SW480 (cell line): ENCODE measurements at places on chromosomes 12 and 14.

GRCh38 chr12:1917172-1918070, 1.0 kb downstream of the CACNA2D4 start:
- DNase-seq = no peak

- DNase-seq = peak; percentile 53
These were observed 693 bp downstream of the MAP3K9 start for GRCh38 chr14:70808416-70809224.

- DNase-seq = no peak
These were observed 36.5 kb downstream of the WBP11 start for GRCh38 chr12:14766649-14767215.

GRCh38 chr14:87567618-87568295, 425.2 kb downstream of the GALC start:
- no peak for DNase-seq

DNA sequence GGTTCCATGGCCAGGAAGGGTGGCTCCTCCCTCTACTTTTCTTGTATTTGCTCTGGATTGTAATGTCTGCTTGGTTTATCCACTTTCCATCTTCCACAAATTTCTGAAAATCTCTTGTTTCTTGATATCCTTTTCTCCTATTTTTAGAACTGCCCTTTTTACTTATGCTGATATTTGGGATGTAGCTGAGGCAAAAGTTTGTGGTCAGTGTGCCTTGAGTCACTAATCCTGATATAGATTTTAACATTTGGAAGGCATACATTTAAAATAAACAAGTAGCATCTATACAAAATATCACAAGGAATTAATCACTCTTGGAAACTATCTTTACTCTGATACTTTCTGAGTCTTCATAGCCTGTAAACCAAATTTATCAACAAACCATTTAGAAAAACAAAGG, 11.0 kb downstream of the GRIP1 start:
- no peak for DNase-seq

DNA sequence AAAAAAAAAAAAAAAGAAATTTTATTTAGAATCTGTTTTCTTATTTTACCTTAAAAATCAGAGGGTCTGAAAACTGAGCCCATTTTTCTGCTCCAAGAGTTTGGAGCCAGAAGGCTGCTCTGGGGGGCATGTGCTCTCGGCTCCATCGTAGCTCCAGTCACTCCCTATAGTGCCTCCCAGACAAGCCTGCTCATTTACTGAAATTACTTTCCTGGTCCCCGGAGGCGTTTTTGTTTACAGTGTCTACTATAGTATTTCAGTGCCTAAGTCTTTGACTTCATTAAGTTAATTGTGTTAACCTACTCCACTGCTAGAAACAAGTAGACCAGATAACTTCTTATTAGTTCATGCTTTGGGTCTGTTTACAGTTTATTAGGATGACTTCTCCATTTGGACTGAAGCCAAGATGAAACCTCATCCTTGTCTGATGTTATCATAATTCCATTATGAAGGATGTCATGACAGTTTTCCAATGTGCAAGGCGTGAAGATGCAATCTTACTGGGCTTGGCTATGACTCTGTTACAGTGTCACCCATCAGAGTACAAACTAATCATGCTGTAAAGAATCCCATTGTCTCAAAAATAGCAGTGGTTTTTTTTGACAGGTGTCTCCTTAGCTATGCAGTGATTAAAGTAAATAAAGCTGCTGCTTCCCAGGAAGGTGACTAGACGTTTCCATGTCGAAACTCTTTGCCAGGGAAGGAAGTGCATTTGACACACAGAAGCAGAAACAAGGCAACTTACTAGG, 182.3 kb downstream of the TMEM132C start:
- DNase-seq = peak; percentile 44

- peak; percentile 79 for DNase-seq
These were observed 127.0 kb downstream of the ERC1 start for GRCh38 chr12:1117970-1118563.

GRCh38 chr14:99569725-99570543, 34.1 kb downstream of the CCDC85C start:
- DNase-seq = no peak

GRCh38 chr14:58491593-58491992, 64.1 kb downstream of the KIAA0586 start:
- DNase-seq = no peak

- no peak for DNase-seq
These were observed 6.3 kb downstream of the ZNF839 start for GRCh38 chr14:102325791-102326345.

DNA sequence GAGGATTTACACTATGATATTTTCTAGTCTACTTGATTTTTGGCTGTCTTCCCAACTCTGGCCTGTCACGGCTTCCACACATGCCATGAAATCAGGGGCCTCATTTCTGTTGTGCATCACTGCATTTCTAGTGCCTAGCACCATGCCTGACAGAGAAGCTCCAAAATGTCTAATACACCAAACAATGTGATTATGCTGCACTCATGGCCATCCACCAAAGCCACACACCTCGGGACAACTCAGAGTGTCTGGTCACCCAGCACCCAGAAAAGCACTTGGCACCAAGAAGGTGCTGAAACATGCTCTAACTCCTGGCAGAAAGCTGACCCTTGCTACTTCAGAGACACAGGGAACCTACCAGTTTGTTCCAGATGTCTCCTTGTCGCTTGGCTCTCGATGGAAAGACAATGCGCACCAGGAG, 11.3 kb downstream of the GCN1 start:
- DNase-seq = no peak

DNA sequence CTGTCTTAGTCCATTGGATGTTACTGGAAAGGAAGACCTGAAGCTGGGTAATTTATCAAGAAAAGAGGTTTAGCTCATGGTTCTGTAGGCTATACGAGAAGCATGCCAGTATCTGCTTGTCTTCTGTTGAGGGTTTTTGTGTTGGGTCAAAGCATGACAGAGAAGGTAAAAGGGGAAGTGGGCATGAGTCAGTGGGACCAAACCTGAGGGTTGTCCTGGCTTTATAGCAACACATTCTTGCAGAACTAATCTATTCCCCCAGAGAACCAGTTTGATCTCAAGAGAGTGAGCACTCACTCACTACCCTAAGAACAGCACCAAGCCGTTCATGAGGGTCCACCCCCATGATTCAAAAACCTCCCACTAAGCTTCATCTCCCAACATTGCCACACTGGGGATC, 19.0 kb upstream of the KRAS start:
- DNase-seq = no peak

GRCh38 chr14:44897845-44898151, 63.9 kb downstream of the KLHL28 start:
- DNase-seq = no peak

GRCh38 chr12:92794814-92795213, 92.0 kb downstream of the PLEKHG7 start:
- DNase-seq = no peak

GRCh38 chr12:55017416-55017925, 2.3 kb upstream of the NEUROD4 start:
- DNase-seq = no peak

DNA sequence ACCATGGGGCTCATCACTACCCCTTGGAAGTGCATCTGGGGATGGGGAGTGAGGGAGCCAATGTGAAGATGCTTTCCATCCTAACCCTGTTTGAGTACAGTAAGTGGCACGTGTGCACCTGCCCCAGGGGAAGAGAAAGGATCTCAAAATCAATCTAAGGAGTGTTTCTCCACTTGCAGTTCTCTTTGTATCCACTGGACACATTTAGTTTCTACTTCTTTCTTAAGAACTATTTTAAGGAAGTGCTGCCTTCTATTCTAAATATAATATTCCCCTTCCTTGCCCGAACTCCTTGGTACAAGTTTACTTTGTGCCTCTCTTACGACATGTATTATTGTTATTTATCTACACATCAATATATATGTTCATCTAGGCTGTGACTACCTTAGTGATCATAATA, 73.8 kb downstream of the TTC6 start:
- DNase-seq = no peak

- peak; percentile 25 for DNase-seq
These were observed 21.3 kb downstream of the LRRIQ1 start for GRCh38 chr12:85057370-85057963.

DNA sequence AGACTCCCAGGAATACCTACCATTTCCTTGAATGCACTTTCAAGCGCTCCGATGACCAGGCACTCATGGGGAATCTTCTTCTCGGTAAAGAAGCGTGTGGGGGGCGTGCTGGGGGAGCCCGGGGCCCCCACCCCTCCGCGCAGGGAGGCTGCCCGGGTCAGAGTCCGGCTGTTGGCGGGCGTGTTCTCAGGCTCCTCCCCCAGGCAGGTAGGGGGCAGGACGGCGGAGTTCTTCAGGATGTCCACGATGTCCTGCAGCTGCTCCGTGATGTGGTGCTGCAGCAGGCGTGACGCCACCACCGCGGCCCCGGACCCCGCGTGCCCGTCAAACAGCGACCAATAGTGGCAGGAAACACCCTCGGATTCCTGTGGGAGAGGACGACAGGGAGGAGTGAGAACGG, 133.2 kb downstream of the PPM1H start:
- DNase-seq = no peak

GRCh38 chr12:57103856-57104255, 7.3 kb downstream of the STAT6 start:
- DNase-seq = no peak

DNA sequence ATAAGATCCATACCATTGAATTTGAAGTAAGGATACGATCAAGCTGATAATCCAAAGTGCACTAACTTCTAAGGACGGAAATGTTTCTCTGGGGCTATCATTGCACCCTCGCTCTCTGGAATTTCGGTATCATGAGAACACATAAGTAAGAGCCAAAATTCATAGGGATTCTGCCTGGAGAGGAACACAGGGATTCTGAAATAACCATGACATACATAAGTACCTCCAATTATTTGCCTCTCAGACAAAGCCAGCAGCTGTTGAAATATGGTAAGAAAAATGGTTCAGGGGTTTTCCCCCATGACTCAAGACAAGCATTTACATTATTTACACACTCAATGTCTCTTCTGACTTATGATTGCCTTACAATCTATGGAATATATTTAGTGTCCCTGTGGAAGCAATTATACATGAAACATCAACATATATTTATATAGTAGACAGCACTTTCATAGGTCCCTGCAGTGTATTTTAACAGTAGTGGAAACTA, 1123.6 kb upstream of the SEL1L start:
- no peak for DNase-seq
